Ammon's horn (tissue), 1 donor: ENCODE measurements at places on chromosomes 12 and 14.

- no peak for DNase-seq
Observed at GRCh38 chr12:16602412-16602811, 3.5 kb downstream of the LMO3 start.

DNA sequence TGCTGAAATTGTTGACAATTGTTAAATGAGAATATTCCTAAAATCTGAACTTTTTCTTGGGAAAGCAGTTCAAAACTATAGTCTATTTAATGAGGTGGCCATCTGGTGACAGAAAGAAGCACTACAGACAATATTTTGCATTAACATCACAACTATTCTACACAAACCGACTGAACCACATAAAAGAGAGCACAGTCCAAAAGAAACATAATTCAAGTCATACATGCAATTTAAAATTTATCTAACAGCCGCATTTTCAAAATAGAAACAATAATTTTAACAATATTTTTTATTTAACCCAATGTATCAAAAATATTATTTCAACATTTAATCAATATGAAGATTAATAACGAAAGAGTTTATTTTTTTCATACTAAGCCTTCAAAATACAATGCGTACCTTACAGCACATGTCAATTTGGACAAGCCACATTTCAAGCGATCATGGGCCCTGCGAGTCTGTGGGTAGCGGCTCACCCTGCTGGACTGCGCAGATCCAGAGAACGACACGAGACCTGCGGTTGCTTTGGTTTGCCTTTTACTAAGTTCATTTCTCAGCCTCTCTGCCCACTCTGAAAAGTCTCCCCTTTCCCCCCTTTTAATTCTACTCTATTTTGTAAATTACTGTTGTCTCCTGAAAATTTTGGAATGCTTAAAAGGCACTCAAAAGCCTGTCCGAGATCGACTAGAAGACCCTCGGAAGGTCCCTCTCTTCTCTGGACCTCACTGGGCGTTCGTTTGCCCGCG, 947 bp upstream of the LRRC9 start:
- DNase-seq: peak; percentile 50

GRCh38 chr12:69894800-69895383, 69.9 kb downstream of the MYRFL start:
- DNase-seq: no peak

DNA sequence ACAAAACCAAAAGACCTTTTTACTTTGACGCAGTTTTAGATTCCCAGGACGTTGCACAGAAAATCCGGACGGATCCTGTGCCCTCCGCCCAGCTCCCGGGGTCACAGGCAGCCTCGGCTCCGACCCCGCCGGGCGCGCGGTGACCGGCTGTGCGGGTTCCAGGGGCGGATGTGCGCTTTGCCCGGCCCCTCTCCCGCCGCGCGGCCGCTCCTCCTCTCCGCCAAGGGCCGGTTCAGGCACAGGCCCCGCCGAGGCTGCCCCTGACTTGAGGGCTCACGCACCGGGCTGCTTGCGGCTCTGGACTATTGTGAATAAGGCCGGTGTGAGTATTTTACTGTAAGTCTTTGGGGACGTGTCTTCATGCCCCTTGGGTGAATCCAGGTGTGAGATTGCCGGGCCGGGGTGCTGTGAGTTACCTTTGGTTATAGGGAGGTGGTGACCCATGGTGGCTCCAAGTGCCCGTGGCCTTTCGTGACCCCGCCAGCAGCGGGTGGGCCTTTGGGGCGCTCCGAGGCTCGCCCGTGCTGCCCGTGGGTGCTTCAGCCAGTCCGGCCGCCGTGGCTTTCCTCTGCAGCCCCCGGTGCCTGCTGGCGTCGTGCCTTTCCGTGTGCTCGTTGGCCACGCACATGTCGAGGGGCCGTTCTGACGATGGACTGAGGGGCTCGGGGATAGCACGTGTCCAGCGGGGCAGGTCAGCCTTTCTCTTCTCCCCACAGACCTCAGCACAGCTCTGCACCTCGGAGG, 45.9 kb downstream of the NOC4L start:
- no peak for DNase-seq

DNA sequence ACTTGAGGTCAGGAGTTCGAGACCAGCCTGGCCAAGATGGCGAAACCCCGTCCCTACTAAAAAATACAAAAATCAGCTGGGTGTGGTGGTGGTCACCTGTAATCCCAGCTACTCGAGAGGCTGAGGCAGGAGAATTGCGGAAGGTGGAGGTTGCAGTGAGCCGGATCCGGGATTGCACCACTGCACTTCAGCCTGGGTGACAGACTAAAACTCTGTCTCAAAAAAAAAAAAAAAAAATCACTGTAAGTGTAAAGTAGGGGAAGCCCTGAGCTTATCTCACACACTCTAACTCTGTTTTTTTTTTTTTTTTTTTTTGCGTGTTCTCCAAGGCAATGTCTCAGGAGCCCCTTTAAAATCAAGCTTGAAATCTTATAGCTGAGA, 421 bp upstream of the RBMS2 start:
- no peak for DNase-seq

DNA sequence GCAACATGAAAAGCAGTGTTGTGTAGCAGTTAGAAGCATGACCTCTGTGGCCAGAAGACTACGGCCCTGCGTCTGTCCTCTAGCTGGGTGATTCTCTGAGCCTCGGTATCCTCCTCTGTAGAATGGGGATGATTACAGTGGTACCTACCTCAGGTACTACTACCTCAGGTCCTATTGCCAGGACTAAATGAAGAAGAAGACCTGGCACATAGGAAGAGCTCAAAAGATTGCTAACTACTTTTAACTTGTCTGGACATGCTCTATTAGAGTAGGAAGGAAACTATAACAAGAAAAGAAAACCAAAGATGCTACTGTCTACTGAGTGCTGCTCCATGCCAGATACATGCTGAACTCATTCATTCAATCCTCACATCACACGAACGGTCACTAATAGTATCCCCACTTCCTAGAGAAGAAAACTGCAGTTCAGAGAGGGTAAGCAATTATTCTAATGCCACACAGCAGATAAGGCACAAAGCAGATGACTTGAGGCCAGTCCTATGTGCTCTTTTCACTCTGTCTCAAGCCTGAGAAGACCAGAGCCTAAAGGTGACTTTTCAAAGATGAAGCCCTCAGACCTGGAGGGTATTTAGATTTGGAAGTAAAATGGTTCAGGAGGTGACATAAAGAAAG, 108.1 kb upstream of the HIF1A start:
- no peak for DNase-seq

DNA sequence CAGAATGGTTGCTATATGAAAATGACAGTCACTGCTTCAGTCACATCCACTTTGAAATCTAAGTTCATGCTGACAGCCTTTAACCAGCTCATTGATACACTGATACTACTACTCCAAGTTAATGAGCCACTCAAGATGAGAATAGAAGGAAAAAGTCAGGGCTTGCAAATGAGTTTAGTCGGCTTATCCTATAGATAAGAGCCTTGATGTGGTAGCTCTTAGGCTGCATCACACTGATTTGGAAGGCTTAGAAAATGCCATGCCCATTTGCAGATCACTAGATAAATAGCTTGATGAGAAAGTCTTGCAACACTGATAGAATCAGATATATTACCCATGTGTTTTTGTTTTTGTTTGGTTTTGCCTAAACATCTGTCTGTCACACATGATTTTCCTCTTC, 251.4 kb upstream of the ATXN7L3B start:
- DNase-seq: no peak

DNA sequence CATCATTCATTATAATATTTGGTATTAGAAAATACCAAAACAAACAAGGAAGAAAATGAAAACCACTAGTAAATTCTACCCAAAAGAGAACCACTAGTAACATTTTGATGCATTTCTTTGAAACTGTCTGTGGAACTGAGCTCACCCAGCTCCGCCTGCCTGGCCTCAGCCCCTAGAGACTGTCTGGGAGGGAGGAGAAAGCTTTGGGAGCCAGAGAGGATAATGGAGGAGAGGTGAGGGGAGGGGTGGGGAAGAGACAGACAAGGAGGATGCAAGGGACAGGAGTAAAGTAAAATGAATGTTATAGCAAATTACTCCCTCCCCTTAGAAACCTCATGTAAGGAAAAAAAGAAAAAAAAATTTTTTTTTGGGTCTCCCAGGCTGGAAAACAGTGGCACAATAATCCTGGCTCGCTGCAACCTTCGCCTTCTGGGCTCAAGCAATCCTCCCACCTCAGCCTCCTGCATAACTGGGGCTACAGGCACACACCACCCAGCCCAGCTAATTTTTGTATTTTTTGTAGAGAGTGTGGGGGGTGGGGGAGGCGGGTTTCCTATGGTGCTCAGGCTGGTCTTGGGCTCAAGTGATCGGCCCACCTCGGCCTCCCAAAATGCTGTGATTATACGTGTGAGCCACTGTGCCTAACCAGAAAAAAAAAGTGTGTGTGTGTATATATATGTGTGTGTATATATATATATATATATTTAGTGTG, 3.2 kb upstream of the MMP19 start:
- DNase-seq: no peak

- DNase-seq: no peak
Observed at GRCh38 chr14:75634848-75635247, 25.8 kb downstream of the ERG28 start.

DNA sequence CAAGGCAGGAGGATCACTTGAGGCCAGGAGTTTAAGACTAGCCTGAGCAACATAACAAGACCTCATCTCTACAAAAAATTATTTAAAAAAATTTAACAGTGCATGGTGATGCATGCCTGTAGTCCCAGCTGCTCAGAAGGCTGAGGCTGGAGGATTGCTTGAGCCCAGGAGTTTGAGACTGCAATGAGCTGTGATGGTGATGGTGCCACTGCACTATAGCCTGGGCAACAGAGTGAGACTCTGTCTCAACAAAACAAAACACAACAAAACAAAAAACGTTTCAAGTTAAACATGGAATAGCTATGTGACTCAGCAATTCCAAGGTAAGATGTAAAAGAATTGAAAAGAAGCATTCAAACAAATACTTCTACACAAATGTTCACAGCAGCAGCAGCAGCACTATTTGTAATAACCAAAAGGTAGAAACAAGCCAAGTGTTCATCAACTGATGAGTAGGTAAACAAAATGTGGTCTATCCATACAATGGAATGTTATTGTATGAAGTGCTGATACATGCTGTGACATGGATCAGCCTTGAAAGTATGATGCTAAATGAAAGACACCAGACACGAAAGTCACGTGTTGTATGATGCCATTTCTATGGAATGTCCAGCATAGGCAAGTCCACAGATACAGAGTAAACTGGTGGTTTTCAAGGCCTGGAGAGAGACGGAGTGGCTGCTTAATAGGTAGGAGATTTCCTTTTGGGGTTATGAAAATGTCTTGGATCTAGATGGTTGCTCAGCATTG, 31.4 kb downstream of the CFAP251 start:
- DNase-seq: no peak

- no peak for DNase-seq
Observed at GRCh38 chr12:79717006-79717405, 26.2 kb upstream of the PAWR start.

DNA sequence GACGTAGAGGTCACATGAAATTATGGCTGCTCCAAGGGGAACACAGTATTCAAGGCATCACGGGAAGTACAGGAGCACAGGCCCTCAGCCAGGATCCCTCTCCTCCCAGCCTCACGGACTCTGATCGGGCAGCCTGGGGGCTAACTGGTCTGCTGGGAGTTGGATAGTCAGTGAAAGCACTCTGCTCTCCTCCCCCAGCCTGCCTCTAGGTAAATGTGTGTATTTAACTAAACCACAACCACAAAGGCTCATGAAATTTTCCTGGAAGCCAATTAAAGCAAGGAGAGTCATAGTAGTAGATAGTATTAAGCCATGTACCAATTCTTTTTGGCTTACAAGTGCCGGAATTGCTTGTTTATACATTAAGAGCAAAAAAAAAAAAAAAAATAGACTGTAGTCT, 254.3 kb downstream of the MSRB3 start:
- no peak for DNase-seq

DNA sequence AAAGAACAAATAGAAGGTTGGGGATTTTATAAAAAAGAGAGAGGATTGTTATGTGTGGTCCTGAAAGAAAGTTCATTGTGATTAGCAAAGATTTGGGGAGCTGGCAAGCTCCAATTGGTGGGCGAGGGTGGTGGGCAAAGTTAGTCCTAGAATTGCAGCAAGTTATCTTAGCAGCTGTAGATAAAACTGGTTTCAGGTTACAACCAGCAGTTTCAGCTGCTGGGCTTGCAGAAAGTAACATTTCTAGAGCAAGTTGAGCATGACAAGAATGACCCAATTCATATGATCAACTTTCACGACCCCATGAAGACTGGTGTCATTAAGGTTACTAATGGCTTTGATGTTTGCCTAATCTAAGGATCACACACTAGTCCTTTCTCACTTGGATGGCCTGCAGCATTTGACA, 177.9 kb upstream of the NUDT4 start:
- no peak for DNase-seq

- DNase-seq: peak; percentile 42
Observed at GRCh38 chr14:73943083-73943482, 6.8 kb downstream of the FAM161B start.
